Hepatocyte (in vitro differentiated cells): ENCODE measurements at places on chromosomes 16 and 17. TPM values are rescaled to one million over a fixed set of nuclear protein-coding genes. Genes with fewer than 3 reads are reported as not detected.

DNA sequence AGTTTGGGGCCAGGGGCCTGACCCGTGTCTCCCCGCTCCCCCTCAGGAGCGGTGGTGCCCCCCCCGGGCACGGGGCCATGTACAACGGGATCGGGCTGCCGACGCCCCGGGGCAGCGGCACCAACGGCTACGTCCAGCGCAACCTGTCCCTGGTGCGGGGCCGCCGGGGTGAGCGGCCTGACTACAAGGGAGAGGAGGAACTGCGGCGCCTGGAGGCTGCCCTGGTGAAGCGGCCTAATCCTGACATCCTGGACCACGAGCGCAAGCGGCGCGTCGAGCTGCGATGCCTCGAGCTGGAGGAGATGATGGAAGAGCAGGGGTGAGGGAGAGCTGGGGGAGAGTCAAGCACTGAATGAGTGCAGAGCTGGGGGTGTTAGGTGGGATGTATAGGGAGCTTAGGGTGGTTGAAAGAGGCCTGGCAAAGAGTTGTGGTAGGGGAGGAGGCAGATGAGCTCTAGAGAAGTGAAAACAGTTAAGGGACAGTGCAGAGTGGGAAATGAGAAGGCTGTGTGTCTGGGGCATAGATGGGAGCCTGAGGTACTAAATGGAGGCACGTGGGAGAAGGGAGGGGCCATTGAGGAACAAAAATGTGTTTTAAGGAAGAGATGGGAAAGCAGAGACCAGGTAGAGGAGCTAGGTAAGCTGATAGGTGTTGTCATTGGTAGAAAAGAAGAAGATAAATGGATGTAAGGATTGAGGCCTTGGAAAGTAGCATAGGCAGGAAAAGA is 4.0 kb downstream of the SRRM2 start:
- no peak for DNase-seq

GRCh38 chr17:66459811-66460270 is 157.4 kb downstream of the PRKCA start:
- DNase-seq = peak; percentile 80

- no peak for DNase-seq
Measured at GRCh38 chr16:1917056-1917664, 1.1 kb downstream of the HS3ST6 start.

- peak; percentile 59 for DNase-seq
Measured at GRCh38 chr17:80279895-80280294, 19.2 kb downstream of the RNF213 start.

- no peak for DNase-seq
Measured at GRCh38 chr17:27743281-27743885, 56.9 kb downstream of the NOS2 start.

- DNase-seq = no peak
Measured at GRCh38 chr17:9766970-9767369, 24.4 kb downstream of the DHRS7C start.

DNA sequence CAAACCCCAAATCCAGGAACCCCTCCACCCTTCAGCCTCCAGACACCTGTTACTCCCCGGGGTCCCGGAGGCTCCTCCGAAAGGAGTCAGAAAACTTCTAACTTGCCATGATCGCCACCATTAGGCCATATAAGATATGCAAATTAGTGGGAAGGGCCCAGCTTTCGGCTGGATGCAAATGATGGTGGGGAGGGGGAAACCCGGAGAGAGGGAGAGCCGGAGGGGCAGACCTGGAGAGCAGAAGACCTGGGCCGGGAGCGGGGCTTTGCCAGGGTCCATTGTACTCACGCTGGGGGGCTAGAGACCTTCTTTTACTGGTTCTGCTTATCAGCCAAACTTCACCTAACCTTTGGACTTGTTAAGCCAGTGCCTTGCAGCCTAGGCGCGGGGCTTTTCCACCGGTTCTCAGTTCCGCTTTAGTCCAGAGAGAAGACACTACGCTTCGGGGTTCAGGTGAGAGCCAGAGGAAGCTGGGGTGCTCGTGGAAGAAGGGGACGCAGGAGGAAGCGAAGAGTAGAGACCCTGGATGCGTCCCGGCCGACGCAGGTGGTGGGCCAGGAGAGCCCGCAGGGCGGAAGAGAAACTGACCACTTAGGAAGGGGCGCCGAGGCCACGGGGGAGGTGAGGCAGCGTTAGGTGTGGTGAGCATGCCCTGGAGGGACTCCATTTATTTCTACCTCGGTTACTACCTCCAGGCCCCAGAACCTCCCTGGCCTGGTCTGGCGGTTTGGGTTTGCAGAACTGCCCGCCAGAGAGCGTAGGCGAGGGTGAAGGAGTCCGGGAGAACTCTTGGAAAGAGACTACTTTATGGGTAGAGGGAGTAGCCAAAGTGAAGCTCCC is at the start of gene HNF1B:
HNF1B (minus strand) TSS at position 99 of the 840 bp plus-strand sequence. CDS start 175 bp downstream, outside the sequence.
- peak; percentile 81 for DNase-seq

DNA sequence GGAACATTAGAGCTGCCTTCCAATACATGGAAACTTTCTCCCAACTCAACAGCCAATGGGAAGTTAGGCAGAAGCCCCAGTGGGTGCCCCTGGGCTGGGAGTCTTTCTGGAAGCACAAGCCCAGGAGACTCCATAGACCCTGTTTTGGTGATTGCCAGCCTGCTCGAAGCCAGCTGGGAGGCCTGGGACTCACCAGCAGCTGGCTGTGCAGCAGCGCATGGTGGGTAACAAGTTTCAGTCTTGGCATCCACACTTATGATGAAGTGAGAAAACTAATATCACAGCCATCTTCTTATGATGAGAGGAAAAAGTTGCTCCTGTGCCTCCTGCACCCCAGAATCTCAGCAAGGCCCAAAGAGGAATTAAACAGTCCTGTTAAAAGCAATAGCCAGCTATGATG is 522.5 kb upstream of the CDH5 start:
- no peak for DNase-seq

DNA sequence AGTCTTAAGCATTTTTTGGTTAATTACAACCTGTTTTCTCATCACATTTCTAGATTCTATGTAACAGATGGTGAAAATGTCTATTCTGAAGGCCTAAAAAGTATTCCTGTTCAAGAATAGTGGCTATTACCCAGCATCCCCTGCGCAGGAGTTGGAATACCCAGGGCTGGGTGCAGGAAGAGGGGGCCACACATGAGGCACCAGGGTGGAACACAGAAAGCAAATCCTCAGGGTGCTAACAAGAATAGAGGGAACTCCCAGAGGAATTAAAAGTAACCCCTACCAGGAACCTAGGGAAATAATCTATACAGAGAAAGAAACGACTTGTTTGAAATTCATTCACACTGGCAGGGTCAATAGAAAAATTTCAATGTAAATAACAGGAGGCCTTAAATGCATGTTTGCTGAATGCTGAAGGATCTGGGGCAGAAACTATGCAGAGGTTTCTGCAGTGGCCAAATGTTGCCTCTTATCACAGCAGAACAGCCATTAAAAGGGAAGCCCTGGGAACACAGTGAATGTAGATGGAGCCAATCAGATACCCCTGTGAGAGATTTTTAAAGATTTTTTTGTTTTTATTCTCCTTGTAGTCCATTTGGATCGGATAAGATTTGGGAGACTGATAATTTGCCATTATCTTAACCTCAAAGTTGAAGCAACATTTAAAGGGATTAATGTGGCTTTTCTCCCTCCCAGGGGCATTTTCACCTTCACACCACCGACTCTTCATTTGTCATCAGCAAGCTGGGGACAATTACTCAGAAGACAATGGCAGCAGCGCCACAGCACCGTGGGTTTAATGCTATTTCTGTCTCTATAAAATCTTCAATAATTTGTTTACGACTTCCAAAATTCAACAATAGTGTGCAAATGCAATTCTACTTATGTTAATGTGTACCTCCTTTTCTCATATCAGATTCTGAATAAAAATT is 196.0 kb upstream of the PSMD7 start:
- no peak for DNase-seq

DNA sequence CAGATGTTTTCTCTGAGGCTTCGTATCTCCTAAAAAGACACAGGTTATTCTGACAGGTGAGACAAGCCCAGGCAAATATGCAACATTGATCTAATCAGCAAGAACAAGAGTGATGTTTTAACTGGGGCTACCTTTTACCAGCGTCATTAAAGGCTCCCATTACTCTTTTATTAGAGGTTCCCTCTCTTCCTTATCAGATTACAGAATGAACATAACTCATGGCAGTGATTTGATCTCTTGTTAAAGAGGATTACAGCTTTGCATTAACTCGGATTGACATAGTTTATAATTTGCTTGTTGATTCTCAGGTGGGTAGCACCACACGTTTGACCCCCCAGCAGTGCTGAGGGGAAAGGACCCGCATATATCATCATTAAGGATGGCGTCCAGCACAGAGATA is 90.5 kb downstream of the AATF start:
- no peak for DNase-seq

GRCh38 chr16:24773771-24774427 is 44.4 kb downstream of the TNRC6A start:
- no peak for DNase-seq

- DNase-seq = no peak
Measured at GRCh38 chr17:82112181-82112913, 14.3 kb upstream of the FASN start.

GRCh38 chr16:1863681-1864460 is 8.1 kb downstream of the MEIOB start:
- peak; percentile 50 for DNase-seq

- DNase-seq = peak; percentile 56
Measured at GRCh38 chr17:7837408-7838088, 3.5 kb downstream of the KDM6B start.

DNA sequence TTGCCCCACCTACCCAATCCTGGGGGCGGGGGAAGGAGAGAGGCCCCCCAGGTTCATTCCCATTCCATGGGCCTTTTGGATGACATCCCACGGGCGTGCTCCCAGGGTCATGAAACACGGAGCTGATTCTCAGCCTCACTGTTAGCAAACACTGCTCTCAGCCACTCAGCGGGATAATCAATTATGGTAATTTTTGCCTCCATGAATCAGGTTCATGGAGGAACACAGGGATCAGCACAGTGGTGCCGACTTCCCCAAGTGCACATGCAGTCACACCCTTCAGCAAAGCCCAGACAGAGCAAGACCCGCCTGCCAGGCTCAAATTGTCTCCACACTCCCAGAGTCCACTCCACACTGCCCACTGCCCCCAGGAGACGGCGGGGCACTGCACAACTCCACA is 164.6 kb downstream of the ENGASE start:
- DNase-seq = no peak

GRCh38 chr17:6544011-6544370 is 12.4 kb downstream of the PITPNM3 start:
- no peak for DNase-seq

DNA sequence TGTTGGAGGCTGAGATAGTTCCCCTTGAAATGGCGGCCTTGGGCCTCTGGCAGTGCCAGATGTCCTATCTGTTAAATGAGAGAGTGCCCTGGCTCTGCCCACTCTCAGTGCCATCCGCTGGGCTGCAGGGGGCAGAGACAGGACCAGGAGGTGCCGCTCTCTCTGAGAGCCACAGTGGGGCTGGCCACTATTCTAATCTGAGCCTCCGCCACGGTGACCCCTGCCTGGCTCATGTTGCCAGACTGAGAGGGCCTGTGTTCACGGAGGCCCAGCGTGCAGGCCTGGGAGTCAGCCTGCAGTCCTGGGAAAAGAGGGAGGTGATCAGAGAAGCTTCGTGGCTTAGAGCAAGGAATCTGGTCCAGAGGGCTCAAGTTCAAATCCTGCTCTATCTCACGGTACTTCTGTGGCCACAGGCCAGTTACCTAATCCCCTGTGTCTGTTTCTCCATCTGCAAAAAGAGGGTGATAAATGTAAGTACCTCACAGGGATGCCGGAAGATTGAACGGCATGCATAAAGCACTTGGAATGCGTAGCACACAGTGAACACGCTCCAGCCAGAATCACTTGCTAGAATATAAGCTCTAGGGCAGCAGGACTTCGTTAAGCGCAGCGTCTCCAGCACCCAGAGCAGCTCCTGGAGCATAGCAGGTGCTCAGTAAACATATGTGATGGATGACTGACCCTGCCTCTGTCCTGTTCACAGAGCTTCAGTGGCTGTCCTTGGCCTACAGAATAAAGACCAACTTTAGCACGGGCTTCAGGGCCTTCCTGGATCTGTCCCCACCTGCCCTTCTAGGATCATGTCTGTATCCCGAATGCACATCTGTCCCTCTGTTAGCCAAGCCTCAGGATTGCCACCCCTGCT is 6.3 kb downstream of the ATP2A3 start:
- no peak for DNase-seq

The IL21R gene
- total RNA-seq = 0.10 and 0.16 TPM in 2 replicates

The BCL6B gene
- total RNA-seq = 0.53 and 1.1 TPM in 2 replicates

The TBX6 gene
- total RNA-seq = 0.56 and 0.60 TPM in 2 replicates

The ABCC12 gene
- total RNA-seq = not detected in 2 replicates

The VTN gene
- total RNA-seq = 1,128 and 1,263 TPM in 2 replicates

The KRT27 gene
- total RNA-seq = not detected in 2 replicates

The TTLL6 gene
- total RNA-seq = 0.28 and 0.30 TPM in 2 replicates

The BRIP1 gene
- total RNA-seq = 4.0 and 7.5 TPM in 2 replicates

The GFER gene
- 34.0 and 34.9 TPM in 2 replicates for total RNA-seq

The MRC2 gene
- total RNA-seq = 58.4 and 104 TPM in 2 replicates
